Large intestine (tissue), 12 donors: ENCODE measurements at places on chromosomes 6 and 20.
A peak's percentile ranks its signal among the peaks of the same experiment; 100 is the strongest.

GRCh38 chr6:43127877-43128276, 43.2 kb upstream of the SRF start:
- DNase-seq, result no peak

DNA sequence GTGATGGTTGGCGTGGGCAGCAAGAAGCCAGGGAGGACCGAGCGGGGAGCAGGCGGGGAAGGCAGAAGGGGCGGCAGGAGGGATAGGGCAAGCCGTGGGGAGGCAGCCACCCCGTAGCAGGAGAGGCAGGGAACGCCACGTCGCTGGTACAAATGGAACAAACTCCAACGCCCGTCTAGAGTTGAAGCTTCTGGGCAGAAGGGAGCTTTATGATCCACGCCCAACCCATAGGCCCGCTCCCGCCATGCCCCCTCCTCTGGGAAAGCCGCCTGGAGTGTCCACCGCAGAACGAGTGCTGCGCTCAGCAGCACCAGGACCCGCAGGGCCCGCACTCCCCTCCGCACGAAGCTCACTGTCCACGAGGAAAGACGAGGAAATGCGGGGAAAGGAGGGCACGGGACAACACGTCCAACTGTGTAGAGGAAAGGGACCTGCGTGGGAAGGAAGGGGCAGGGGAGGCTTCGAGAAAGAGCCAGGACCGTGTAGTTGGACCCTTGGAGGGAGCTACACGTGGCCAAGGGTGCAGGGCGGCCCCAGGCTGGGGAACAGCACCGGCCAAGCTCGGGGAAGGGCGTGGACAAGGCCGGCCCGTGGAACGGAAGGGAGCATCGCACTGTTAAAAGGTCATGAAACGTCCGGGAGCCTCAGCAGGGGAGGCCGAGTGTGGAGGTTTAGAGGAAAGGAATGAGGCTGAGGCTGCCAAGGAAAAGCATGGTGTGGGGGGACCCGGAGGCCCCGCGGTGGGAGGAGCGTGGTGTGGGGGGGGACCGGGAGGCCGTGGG, 204.0 kb downstream of the DLL1 start:
- no peak for DNase-seq

DNA sequence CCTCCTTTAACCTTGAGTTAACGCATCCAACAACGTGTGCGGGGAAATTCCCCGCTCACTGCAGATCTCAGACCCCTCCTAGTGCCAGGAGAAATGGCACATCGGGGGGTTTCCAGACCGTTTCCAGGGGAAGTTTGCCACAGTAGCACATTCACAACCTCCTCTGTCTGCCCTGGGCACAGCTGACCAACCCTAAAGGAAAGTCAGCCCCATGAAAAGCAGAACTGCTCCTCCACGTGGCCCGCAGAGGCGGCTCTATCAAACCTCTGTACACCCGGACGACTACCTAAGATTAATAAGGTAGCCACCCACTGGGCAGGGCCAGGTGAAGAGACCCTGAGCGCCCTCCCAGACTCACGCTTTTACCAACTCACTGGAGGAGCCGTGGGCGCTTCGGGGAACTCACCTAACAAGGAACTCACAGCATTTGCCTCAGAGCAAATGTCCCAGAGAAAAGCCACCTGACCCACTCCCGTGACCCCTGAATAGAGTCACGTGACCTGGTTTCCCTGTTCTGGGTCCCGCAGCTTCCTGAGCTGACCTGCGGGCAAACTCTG, 93.1 kb downstream of the PRND start:
- DNase-seq, result no peak

- no peak for DNase-seq
Observed at GRCh38 chr20:57986666-57987065, 241.8 kb downstream of the ANKRD60 start.

DNA sequence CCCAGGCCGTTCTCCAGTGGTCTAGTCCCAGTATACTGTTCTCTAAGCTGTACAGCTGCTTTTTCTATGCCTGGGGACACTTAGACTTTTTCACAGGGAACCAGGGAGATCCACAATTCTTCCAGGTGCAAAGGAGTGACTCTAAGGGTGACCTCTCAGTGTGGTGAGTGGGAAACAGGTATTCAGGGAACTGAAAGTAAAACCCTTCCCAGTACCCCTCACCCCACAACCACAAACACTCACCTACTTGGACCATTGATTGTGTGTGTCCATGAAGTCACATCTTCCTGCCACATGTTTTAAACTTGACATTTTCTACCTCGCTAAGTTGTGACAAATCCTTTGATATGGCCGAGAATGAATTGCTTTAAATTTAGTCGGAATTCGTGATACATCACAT, 183.6 kb downstream of the CLIC5 start:
- no peak for DNase-seq

- DNase-seq, result no peak
Observed at GRCh38 chr6:16684896-16685554, 76.2 kb downstream of the ATXN1 start.

GRCh38 chr20:50784464-50784863, 10.4 kb upstream of the BCAS4 start:
- DNase-seq, result no peak

- DNase-seq, result peak; percentile 64
Observed at GRCh38 chr6:127343809-127344659, 625 bp upstream of the ECHDC1 start.

GRCh38 chr6:140567466-140567865, 1193.0 kb upstream of the CITED2 start:
- DNase-seq, result no peak

- no peak for DNase-seq
Observed at GRCh38 chr6:72524011-72524645, 97.7 kb upstream of the KCNQ5 start.

GRCh38 chr6:155313602-155314091, 637 bp downstream of the TFB1M start:
- no peak for DNase-seq

DNA sequence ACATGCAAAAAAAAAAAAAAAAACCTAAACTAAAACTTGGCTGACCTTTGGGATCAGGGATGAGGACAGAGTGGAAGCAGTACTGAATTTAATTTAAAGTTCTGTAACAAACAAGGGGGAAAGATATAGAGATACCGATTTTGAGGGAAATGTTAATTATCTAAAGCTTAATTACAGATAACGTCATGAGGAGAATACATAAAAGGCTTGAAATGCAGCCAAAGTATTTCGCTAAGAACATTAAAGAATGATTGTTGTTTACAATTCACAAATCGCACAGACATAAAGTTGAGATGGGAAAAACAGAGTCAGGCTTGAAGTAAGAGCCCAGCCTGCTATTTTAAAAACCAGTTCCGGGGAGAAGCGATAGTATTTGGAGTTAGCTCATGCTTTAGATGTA, 208.0 kb upstream of the SASH1 start:
- DNase-seq, result no peak

- DNase-seq, result no peak
Observed at GRCh38 chr20:15637950-15638754, 935.1 kb downstream of the KIF16B start.

DNA sequence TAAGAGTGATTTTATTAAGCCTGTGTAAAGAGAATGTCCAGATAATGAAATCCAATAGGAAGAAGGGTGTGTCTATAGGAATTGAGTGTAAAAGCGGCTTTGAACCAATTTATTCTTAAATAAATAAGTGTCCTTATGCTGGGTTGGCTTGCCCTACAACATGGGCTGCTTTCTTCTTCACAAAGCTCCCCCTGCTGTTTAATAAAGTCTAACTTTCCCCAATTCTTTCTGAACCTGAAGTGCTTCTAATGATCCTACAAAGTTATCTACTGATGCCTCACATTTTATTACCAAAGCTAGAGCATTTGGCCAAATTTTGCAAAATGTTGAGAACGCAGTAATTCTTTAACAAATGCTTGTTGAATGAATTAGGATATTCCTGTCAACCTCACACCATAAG, 36.3 kb upstream of the SIRT5 start:
- DNase-seq, result peak; percentile 13

GRCh38 chr20:10665027-10665561, 8.7 kb downstream of the JAG1 start:
- no peak for DNase-seq

DNA sequence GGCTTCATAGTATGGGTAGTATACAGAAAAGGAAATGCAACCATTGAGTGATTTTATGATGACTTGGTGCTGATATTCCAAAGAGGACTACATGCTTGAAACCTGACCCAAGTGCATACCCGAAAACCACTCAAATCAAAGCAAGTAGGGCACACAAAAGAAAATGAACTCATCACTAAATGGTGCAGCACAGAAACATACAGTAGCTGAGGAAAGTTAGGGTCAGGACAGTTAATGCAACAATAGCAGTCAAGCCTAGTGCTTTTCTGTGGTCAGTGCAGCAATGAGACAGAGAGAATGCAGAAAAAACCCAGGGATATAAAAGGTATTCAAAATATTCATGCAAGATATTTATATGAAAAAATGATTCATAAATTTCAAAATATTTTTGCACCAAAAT, 711.1 kb downstream of the EPHA7 start:
- no peak for DNase-seq

- DNase-seq, result no peak
Observed at GRCh38 chr20:58845706-58846105, 5.0 kb downstream of the GNAS-AS1 start.

DNA sequence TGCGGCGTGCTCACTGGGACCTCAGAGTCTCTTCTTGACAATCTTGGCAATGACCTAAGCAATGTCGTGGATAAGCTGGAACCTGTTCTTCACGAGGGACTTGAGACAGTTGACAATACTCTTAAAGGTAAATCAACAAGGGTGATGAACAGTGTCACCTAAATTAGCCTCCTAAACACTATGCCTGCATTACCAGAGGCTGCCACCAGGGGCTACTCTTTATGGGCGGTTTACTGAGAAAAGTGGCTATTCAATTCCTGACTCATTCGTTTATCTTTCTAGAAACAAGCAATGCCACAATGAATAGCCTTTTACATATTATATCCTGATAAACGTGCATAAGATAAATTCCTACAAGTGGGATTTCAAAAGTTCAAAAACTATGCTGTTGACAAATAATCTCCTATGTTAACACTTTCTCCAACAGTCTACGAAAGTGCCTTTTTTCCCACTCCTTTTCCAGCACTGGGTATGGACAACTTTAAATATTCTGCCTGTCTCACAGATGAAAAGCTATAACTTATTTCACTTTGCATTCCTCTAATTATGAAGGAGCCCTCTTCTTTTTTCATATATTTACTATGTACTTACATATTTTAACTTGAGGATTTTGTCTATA, 1.3 kb downstream of the BPIFA2 start:
- DNase-seq, result no peak

DNA sequence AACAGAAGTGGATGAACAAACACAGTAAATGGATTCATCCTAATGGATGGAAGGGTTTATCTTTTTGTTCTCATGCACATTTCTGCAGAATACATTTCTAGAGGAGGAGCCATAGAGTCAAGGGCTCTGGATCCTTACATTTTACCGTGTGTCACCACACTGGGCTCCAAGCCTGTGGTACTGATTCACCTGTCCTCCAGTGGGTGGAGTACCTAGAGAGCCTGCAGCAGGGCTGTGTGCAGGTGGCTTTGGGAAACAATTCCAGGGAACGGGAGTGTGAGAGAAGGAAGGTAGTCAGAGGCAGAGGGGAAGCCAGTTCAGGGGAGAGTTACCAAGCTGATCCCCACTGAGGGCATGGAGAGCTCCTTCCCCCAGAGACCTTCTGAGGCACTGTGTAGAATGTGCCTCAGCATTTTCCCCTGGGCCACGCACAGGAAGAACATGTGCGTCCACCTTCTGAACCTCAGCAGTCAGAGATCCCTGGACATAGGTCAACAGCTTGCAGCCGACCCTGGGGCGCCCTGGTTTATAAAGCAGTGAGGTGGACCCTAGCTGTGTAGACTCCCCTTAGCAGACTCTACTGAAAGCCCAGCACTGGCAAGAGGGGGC, 85.3 kb upstream of the SLC22A23 start:
- DNase-seq, result no peak

GRCh38 chr20:9258901-9259300, 190.0 kb downstream of the PLCB4 start:
- DNase-seq, result no peak

GRCh38 chr6:121305957-121306607, 28.2 kb downstream of the TBC1D32 start:
- no peak for DNase-seq

GRCh38 chr6:137982418-137983189, 115.5 kb downstream of the TNFAIP3 start:
- peak; percentile 49 for DNase-seq

GRCh38 chr20:25389858-25390537, 637 bp downstream of the ABHD12 start:
- DNase-seq, result peak; percentile 67

GRCh38 chr6:44143731-44144130, 14.9 kb upstream of the CAPN11 start:
- no peak for DNase-seq
